Naive B cell (primary cell): ENCODE measurements at places on chromosomes 4 and X.

DNA sequence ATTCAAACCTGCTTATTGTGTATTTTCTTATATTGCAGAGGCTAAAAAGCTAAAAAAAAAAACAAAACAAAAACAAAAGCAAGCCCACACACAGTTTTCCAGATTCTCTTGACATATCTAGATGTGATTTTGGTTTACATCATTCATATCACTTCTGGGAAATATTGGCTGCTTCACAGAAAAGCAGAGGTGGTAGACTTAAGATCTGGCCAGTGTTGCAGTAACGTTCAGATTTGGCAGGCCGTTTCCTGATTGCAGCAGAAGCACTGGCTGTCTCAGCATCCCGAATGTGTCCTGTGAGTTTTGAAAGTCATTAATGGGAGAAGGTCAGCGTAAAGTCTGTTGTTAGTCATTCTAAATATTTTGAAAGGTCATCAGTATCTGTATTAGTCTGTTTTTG lies 2062.0 kb downstream of the ARAP2 start:
- no peak for DNase-seq

- DNase-seq = no peak
These were observed 59.0 kb downstream of the SEL1L3 start for GRCh38 chr4:25803720-25804225.

GRCh38 chr4:1082215-1083182 lies 30.9 kb downstream of the RNF212 start:
- DNase-seq = peak; percentile 12

GRCh38 chrX:105483011-105483410 lies 262.5 kb upstream of the TEX13A start:
- no peak for DNase-seq

DNA sequence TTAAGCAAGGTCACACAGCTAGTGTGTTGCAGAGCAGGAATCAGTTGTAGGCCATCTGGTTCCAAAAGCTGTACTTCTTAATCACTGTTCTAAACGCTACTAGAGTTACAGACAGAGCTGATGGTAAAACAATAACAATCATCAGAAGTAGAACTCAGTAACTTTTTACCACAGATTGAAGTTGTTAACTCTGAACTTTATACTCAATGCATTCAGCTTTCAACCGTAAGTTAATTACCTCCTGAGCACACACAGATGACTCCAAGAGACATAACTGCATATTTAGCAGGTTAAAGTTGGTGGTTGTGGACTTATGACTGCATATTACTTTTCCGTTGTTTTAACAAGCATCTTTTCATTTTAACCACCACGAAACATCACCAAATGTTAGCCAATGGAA lies 127.3 kb downstream of the PRSS12 start:
- no peak for DNase-seq

DNA sequence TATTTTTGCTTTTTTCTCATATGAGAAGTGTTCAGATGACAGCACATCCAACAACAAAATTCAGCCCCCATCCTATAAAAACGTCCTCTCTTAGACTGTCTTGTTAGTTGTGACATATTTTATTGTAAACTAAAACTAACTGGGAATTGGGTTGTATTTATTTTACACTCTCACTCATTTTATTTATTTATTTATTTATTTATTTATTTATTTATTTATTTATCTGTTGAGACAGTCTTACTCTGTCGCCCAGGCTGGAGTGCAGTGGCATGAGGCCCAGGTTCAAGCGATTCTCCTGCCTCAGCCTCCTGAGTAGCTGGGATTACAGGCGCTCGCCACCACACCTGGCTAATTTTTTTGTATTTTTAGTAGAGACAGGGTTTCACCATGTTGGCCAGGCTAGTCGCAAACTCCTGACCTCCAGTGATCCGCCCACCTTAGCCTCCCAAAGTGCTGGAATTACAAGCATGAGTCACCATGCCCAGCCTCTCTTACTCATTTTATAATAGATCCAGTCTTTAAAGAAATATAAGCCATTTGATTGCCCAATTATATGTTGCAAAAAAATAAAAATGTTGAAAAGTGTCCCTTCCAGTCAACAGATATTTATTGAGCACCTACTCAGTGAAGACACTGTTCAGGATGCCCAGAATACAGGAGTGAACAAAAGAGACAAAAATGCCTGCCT lies 44.6 kb downstream of the PALLD start:
- no peak for DNase-seq

DNA sequence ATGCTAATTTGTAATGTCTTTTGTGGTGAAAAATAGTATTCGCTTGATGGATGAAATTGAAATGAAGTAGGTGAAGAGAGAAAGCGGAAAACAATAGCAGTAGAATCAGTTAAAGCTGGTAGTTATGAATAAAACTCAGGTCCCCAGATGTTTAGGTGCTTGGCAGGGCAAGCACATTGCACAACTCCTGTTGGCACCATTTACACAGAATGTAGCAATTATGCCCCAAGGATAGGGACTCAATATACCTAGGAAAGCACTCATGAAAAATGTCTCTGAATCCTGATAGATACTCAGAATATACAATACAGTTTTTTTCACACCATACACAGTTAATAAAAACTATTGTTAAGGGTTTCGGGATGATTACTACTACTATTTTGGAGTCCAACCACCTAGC lies 26.5 kb upstream of the GRIA3 start:
- no peak for DNase-seq

DNA sequence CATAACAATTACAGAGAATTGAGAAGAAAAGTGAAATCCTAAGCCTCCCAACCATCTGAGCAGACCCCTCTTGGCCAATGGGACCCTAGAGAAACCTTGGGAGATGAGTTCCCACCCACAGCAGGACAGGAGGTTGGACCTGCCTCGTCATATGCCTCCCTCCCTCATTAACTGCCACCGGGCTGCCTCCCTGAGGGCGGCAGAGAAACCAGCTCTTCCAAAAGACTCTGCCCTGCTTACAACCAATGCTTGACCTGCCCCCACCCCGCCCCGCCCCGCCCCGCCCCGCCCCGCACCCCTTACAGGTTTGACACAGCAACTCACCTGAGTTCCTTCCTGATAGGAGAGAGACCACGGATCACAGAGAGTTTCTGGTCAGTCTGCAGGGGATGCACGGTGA lies 86.1 kb downstream of the ADRA2C start:
- no peak for DNase-seq

- no peak for DNase-seq
These were observed 256.8 kb downstream of the DHRSX start for GRCh38 chrX:2243913-2244460.

- no peak for DNase-seq
These were observed 69.3 kb upstream of the IL2 start for GRCh38 chr4:122525865-122526264.

- DNase-seq = no peak
These were observed 39.5 kb upstream of the TAPT1 start for GRCh38 chr4:16265820-16266219.

- no peak for DNase-seq
These were observed 192.6 kb downstream of the AFAP1 start for GRCh38 chr4:7747062-7747385.

- DNase-seq = peak; percentile 61
These were observed at the start of gene CLCN4 for GRCh38 chrX:10156199-10157031. Gene CLCN4, plus strand, starts transcription at chrX:10156975. Its CDS starts 28,058 bp downstream, at chrX:10185033.

- DNase-seq = no peak
These were observed 836.9 kb downstream of the SH3BGRL start for GRCh38 chrX:82038793-82039192.

DNA sequence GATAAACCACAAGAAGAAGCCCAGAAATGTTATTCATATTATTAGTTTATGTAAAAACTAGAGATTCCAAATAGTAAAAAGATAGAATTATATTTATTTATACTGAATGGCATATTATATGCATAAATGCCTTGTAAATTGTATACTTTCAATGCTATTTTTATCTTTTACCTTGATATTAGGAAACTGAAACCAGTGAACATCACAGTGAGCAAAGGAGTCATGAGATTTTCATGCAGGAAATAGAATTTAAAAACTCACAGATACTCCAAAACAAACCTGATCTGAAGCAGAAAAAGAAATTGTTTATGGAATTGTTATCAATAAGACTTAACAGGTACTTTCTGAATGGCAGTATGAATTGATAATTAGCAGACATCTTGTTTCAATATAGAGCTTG lies 207.3 kb upstream of the CENPE start:
- DNase-seq = no peak

- DNase-seq = no peak
These were observed 5.5 kb downstream of the ATP10D start for GRCh38 chr4:47490550-47490949.

DNA sequence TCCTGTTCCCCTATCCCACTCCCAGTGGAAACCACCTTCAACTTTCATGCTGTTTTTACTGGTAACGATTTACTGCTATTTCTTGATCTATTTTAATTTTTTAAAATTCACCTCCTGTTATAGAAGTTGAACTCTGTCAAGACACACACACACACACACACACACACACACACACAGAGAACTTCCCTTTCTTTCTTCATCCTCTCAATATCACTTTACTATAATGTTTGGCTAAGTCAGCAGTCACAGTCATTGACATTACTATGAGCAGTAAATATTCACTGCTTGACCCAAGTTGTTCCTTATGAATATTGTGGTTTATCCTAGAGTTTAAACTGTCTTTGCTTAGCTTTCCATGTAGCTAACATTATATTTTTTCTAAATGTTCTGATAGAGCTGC lies 24.0 kb upstream of the SGMS2 start:
- no peak for DNase-seq

DNA sequence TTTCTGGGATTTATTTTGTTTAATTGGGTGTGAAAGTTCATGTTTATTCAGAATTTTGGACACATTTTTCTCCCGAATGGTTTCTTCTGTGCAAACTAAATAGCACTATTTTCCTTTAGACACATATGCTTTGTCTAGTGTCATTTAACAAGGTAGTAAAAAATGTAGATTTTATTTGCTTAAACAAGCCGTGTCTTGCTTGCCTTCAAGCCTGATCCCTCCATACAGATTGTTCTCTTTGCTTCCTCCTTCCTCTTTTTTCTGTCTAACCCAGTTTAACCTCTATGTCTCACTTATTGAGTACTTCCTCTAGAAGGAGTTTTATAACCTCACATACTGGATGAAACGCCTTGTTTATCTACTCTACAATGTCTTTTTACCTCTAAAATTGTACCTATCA lies 211.8 kb downstream of the NPFFR2 start:
- DNase-seq = no peak
